M059J (cell line): ENCODE measurements at places on chromosomes 5 and 9. TPM values are rescaled to one million over a fixed set of nuclear protein-coding genes. Genes with fewer than 3 reads are reported as not detected.

PCDHGB1 gene
- 3.3 and 4.9 TPM in 2 replicates for total RNA-seq

BARHL1 gene
- not detected in 2 replicates for total RNA-seq

IFNB1 gene
- total RNA-seq, result 0.52 TPM in 1 of 2 replicates, not detected in the other

GRCh38 chr9:94697972-94698581, 28.4 kb upstream of the AOPEP start:
- peak; percentile 84 for DNase-seq

DNA sequence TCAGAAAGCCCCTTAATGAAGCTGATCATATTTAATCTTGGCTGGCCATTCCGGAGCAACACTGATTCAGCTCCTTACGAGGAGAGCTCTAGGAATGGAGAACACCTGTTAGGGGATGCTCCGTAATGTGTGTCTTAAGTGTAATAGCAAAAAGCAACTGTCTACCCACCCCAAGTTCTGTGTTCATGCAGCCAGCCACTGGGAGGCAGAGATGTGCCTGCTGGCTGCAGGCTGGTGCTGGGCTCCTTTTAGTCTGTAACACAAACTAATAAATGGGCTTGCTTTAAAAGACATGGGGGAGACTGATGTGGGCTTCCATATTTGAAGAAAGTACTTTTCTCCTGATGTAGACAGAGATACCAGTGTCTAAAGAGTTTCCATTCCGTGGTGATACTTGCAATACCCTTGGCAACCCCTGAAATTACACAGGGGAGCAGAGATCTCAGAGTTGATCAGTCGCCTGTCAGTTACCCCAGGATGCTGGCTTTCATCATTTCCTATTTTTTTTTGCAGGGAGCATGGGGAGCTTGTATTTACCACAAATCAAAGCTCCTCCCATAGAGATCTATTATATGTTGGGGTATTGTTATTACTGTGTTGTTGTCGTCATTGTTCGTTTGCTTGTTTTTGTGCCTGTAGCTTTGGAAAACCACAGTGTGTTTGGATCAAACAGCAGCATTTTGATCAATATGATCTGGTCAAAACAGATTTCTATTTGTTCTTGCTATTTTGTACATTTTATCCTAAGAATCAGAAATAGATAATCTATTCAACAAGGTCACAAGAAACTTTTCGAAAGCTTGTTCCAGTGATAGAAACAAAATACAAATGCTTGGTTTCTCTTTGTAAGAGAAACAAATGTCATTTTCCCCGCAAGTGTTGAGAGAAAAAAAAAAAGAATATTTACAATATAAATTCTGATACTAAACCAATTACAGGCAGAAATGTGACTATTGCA, 65.8 kb downstream of the MTX3 start:
- peak; percentile 11 for DNase-seq

GRCh38 chr9:1960342-1961042, 54.7 kb upstream of the SMARCA2 start:
- no peak for DNase-seq

GRCh38 chr5:77182367-77182766, 28.1 kb upstream of the PDE8B start:
- no peak for DNase-seq

- DNase-seq, result peak; percentile 86
Observed at GRCh38 chr9:77926371-77926878, 105.2 kb downstream of the GNAQ start.
